Activated T-cell treated with anti-CD3 and anti-CD28 coated beads, Interleukin-2, amount 50 U/mL, for 72 hours (primary cell): ENCODE measurements at places on chromosomes 16 and 17.
A peak's percentile ranks its signal among the peaks of the same experiment; 100 is the strongest.

- DNase-seq: no peak
These were observed 14.6 kb downstream of the PDK2 start for GRCh38 chr17:50109785-50110184.

- peak; percentile 59 for DNase-seq
These were observed 12.5 kb downstream of the CEP295NL start for GRCh38 chr17:78890498-78890897.

DNA sequence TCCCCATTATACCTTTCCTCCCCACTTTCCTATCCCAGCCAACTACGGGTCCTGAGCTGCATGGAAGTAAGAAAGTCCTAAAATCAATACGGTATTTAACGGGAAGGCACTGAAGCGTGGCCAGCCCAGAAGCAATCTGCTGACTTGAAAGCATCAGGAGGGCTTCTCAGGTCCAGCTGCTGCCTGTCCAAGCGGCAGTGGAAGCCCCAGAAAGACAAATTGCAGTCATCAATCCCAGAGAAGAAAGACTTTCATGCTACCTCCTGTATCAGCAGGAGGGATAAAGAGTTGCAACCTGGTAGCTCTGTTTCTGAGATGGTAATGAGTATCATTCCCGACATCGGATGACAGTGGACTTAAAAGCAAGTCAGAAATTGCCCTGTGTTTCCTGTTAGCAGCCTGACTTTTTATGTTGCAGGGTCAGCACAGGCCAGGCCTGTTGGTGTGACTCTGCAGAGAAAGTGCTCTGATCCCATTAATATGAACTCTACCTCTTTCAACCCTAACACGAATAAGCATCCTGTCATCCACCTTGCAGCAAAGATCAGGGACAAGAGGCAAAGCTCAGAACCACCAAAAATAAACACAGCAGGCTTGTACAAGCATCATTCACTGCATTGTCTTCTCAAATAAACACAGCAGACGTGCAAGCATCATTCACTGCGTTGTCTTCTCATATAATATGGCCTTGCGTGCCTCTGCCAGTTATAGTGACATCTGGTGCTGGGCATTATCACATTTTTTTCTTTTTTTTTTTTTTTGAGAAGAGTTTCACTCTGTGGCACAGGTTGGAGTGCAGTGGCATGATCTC, 358.6 kb upstream of the CDH11 start:
- no peak for DNase-seq

GRCh38 chr17:4262703-4263102, 1.1 kb downstream of the ANKFY1 start:
- no peak for DNase-seq

DNA sequence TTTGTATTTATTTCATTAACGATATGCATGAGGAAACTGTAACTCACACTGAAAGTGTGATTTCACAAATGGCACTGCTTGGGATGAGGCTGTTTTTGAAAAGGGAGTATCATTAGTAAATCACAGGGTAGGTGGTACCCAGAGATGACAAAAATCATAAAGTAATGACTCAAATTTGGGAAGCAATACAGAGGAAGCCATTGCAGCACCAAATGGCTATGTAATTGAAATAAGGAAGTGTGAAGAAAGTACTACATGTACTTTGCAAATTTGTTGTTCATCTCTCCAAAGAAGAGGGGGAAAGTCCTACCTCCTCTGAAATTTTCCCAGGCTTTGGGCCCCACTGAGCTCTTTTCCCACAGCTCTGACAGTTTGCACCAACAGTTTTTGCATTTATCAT, 12.3 kb upstream of the ABCC12 start:
- DNase-seq: no peak

DNA sequence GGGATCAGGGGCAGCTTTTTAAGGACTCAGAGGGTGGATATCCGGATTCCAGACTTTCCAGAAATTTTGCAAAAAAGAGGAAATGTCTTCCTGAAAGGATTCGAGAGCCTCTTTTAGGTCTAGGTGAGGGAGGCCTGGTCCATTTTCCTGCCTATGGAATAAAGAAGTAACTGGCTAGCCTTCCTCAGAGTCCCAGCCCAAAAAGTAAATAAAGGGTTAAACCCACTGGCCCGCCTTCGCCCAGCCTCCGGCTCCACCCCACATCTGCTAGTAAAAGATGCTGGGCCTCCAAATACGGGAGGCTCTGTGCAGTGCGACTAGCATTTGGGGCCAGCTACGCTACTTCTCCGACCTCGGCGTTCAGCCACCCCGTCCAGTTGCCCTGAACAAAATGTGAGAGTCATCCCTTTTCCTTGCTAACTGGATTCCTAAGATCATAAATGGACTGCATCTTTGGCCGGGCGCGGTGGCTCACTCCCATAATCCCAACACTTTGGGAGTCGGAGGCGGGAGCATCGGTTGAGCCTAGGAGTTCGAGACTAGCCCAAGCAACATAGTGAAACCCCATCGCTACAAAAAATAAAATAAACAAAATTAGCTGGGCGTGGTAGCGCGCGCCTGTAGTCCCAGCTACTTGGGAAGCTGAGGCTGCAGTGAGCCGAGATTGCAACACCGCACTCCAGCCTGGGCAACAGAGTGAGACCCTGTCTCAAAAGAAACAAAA, 824 bp upstream of the MPP2 start:
- DNase-seq: peak; percentile 55

- no peak for DNase-seq
These were observed 54.3 kb upstream of the RBFOX3 start for GRCh38 chr17:79664930-79665737.

GRCh38 chr16:2163211-2163881, 7.8 kb downstream of the TRAF7 start:
- no peak for DNase-seq

- no peak for DNase-seq
These were observed 536.0 kb upstream of the C16orf82 start for GRCh38 chr16:26530584-26531289.

DNA sequence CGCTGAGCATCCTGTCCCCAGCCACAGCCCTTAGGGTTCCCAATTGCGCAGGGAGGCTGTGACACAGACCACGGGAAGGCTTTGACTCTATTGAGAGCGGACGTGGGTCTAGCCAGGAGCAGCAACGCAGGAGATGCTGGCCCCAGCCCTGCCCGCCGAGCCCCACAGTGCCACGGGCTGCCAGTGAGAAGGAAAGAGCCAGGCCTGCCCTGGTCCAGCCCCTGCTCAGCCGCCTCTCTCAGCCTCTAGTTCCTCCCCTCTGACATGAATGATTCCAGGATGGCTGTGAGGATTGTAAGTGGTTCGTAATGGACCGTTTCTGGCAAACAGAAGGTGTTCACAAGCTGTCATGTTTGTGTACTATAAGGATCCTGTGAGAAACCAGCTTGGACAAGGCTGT, 2.5 kb downstream of the BHLHA9 start:
- no peak for DNase-seq

- DNase-seq: no peak
These were observed 22.7 kb upstream of the KCNJ12 start for GRCh38 chr17:21353326-21354010.

- no peak for DNase-seq
These were observed 37.6 kb upstream of the ABCC11 start for GRCh38 chr16:48284772-48285409.

- peak; percentile 10 for DNase-seq
These were observed 17.7 kb downstream of the BCL7C start for GRCh38 chr16:30875871-30876801.

DNA sequence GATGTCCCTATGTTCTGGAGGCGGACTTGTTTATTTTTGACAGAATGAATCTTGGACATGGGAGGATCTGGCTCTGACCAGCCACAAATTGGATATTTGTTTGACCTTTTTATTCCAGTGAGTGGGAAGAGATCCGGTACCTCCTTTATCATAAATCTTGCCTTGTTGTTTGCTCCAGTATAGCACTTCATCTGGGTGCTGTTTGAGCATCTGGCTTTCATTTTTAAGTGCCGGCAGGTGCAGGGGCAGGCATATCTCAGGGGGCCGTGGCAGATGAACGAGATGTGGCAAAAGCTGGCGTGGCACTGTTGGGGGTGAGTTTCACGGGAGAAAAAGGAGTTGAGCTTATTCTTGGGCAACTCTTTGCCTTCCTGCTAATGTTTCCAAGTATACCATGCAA, 37.8 kb downstream of the MSI2 start:
- no peak for DNase-seq

GRCh38 chr16:22213801-22214200, 7.7 kb downstream of the EEF2K start:
- DNase-seq: no peak

GRCh38 chr17:46151762-46152161, 41.5 kb downstream of the KANSL1 start:
- no peak for DNase-seq

GRCh38 chr17:19359151-19359550, 3.4 kb downstream of the B9D1 start:
- DNase-seq: no peak

DNA sequence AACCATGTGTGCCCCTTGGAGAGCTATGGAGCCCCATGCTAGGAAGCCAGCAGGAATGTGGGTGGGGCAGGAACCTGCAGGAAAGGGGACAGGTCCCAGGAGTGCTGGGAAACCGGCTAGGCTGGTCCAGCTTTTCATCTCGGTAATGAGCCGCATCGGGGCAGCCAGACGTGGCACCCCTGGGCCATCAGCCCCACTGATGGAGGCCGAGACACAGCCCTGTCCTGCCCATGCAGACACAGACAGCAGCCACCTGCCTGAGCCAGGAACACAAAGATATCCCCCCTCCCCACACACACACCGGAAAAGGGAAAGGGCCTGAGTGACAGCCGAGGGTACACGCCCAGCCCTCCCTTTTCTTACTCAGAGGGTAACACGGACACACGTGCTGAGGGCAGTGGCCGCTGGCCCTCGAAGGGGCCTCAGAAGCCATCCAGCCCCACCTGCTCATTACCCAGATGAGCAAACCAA, 18.1 kb downstream of the PPL start:
- no peak for DNase-seq

- DNase-seq: no peak
These were observed 52.3 kb downstream of the YWHAE start for GRCh38 chr17:1347589-1348323.

GRCh38 chr16:80552277-80552676, 11.5 kb downstream of the DYNLRB2 start:
- DNase-seq: no peak
